Hindlimb muscle (tissue), 1 donor: ENCODE measurements at places on chromosomes 5 and 9. TPM values are rescaled to one million over a fixed set of nuclear protein-coding genes. Genes with fewer than 3 reads are reported as not detected.

ANKRD34B gene
- polyA plus RNA-seq, result 0.08 TPM

TRUB2 gene
- polyA plus RNA-seq, result 23.5 TPM

PCYOX1L gene
- 8.2 TPM for polyA plus RNA-seq

CAVIN4 gene
- polyA plus RNA-seq, result 255 TPM

CRHBP gene
- 0.45 TPM for polyA plus RNA-seq

ADGRV1 gene
- 1.1 TPM for polyA plus RNA-seq

UBE2QL1 gene
- 2.3 TPM for polyA plus RNA-seq

LCN9 gene
- polyA plus RNA-seq, result not detected

ECSCR gene
- 29.6 TPM for polyA plus RNA-seq

NR2F1 gene
- polyA plus RNA-seq, result 3.9 TPM

OBP2B gene
- not detected for polyA plus RNA-seq

JADE2 gene
- polyA plus RNA-seq, result 1.9 TPM

HARS1 gene
- polyA plus RNA-seq, result 53.2 TPM

PTPRD gene
- 88.9 TPM for polyA plus RNA-seq

IL9 gene
- not detected for polyA plus RNA-seq

F12 gene
- 0.41 TPM for polyA plus RNA-seq

ACSL6 gene
- polyA plus RNA-seq, result 0.34 TPM

SV2C gene
- polyA plus RNA-seq, result not detected

EGFLAM gene
- polyA plus RNA-seq, result 37.6 TPM

LRRC70 gene
- polyA plus RNA-seq, result 3.1 TPM

IFNA17 gene
- not detected for polyA plus RNA-seq

RMRP gene
- polyA plus RNA-seq, result not detected
